ENCODE measurements at places on chromosomes 16 and 17.

GRCh38 chr17:55321427-55322060 is 56.8 kb downstream of the HLF start:
- DNase-seq, result no peak

GRCh38 chr17:81332118-81332834 is 37.2 kb upstream of the SLC38A10 start:
- no peak for DNase-seq

GRCh38 chr17:7579834-7580603 is 581 bp downstream of the CD68 start:
- DNase-seq, result no peak

- DNase-seq, result no peak
These were observed 24.1 kb upstream of the ENGASE start for GRCh38 chr17:79050551-79050950.

DNA sequence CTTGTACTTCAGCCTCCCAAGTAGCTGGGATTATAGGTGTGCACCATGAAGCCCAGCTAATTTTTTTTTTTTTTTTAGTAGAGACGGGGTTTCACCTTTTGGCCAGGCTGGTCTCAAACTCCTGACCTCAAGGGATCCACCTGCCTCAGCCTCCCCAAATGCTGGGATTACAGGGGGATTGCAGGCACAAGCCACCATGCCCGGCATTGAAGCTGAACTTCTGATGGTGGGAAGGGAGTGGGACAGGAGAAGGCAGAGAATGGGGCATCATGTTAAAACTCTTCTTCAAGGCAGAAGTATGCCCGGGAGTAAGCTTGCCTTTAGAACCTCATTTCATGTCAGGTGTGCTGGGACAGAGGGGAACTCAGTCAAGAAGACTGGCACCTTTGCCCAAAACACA is 48.6 kb upstream of the ZFHX3 start:
- DNase-seq, result no peak

Data from T-helper 2 cell (primary cell).